ENCODE measurements at places on chromosomes 5 and 9.
A peak's percentile ranks its signal among the peaks of the same experiment; 100 is the strongest.

DNA sequence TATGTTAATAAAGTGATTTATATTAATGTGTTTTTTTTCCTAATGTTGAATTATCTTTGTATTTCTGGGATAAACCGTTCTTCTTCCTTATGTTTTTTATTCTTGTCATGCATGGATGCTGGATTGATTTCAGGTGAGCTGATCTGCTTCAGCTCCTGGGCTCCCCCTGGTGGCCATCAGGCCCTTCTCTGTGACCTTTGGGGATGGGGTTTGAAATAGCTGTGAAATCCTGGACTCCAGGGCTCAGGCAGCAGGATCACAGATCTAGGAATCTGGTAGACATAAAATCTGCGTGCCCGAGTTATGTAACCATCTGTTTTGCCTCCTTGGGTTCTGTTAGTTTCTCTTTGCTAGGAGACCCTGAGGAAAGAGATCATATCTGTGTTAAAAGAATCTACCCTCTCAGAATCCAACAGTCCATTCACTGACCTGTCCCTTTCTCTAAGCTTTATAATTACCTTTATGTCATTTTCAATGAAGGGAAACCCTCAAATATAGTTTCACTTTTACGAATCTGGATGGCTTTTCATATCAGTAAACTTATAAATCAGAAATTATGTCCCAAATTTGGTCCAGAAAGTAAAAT lies 12.2 kb upstream of the OR13J1 start:
- DNase-seq = peak; percentile 25

DNA sequence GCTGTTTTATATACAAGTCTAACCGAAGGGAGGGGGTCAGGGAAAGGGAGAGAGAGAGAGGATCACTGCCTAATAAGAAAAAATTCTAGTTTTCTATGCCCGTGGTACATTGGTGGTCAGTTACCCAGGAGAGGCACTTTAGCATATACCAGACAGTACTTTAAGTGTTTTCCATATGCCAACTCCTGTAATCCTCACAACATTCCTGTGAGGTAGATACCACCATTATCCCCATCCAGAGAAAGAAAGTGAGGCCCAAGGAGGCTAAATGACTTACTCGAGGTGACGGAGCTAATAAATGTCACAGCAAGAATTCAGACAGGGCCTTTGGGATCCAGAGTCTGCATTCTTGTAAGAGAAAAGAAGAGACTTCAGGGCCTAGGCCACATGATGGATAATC lies 161.8 kb downstream of the NTRK2 start:
- DNase-seq = no peak

GRCh38 chr9:93236541-93237206 lies 52.7 kb downstream of the WNK2 start:
- DNase-seq = no peak

DNA sequence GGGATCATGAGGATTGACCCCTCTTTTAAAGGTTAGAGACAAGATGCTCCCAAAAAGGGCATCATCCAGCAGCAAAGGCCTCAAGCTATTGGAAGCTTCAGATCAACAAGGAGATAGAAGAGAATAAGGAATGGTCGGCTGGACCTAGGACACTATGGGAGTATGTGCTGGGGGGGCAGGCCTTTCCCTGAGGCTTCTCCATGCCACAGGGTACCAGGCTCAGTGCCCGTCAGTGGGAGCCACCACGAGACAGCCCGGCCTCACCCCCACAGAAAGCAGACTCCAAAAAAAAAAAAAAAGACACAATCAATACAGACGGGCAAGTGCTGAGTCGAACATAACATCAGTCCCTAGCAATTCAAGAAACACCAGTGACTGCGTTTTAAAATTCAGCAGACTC lies 117.4 kb downstream of the KLHL3 start:
- DNase-seq = no peak

DNA sequence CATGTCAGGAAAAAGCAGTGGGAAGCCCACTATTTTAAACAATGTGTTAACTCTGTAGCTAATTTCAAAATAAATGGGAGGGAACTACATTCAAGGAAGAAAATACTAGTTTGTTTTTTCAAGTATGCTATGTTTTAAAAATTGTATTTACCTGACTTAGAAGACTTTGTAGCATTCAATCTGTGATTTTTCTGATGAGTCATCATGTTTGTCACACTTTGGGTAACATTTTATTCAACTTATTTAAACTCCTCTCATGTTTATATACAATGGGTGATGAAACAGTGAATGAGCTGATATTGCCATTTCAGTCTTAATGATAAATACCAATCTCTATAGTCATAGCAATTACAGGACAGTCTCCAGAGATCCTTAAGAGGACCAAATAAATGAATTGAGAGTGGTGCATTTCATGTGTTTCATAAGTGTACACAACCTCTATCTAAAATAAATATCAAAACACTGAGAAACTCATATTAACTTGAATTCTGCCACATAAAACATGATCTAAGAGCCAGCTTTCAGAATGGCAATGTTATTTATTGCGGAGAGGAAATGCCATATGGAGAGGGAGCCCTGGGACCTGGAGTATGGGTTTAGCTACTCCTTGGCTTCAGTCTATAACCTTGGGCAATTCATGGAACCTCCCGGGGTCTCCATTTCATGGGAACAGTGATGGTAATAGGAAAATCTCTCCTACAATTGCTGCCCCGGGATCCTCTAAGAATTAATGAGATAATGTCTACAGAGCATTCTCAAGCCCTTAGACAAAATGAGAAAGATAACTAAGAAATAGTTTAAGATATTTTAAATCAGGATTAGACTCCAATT lies 913.9 kb downstream of the TLE4 start:
- no peak for DNase-seq

GRCh38 chr9:117987945-117988344 lies 283.7 kb downstream of the TLR4 start:
- no peak for DNase-seq

- DNase-seq = peak; percentile 57
Measured at GRCh38 chr5:160287378-160288051, 24.8 kb downstream of the CCNJL start.

- peak; percentile 83 for DNase-seq
Measured at GRCh38 chr5:154358516-154359220, 87.1 kb upstream of the SAP30L start.

DNA sequence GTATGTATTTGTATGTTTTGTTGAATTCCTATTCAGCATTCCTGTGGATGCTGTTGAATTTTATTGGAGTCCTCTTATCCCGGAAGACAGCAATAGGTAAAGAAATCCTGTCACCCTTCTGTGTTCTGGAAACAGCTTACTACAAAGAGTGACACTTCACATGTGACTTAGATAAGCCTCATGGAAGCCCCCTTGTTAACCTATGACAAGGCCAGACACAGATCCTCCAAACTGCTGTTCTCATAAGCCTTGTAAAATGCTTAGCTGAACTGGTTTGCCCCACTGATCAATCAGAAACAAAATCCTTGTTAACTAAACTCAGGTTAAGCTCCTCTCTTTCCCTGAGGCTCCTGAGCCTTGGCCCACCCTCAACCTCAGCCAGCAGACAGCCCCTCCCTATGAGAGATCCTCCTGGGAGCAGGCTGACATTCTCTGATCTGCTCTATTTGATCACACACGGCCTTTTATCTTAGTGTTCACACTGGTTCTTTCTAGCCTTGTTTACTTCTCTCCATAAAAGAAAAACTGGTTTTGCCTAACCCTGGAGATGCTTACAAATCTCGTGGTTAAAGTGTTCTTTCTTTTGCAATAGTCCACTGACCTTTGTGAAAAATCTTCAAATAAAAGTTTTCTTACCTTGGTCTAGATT lies 29.4 kb upstream of the ATP6V1G1 start:
- DNase-seq = no peak

DNA sequence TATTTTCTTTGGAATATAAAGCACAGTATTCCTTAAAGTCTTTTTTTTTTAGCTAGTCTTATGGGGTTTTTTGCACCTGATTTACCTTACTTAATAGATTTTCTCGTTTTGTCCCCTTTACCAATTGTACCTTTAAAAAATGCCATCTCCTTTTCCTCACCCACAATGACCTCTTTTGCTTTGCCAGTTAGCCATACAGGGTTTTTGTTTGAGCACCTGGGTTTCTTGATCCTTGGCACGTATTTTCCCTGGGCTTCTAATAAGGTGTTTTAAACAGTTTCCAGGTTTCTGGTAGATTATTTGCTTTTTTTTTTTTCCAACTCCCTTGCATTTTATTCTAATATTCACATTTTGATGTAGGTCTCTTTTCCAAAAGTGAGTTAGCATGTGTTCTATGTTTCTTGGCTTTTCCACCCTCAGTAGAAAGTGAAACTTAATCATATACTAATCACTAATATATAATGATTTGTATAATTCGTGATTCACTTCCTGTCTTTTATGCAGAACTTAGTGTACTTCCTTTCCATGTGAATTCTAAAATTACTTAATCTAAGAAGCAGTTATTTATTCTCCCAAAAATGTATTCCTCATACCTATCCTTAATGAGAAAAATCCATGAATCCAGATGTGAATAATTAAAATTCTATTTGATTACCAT lies 673.9 kb upstream of the RGMB start:
- no peak for DNase-seq

- peak; percentile 80 for DNase-seq
Measured at GRCh38 chr9:110105107-110105506, 102.9 kb downstream of the C9orf152 start.

GRCh38 chr5:96663608-96664007 lies 1.4 kb downstream of the CAST start:
- DNase-seq = no peak

- DNase-seq = no peak
Measured at GRCh38 chr9:131645078-131645776, 94.6 kb downstream of the RAPGEF1 start.

DNA sequence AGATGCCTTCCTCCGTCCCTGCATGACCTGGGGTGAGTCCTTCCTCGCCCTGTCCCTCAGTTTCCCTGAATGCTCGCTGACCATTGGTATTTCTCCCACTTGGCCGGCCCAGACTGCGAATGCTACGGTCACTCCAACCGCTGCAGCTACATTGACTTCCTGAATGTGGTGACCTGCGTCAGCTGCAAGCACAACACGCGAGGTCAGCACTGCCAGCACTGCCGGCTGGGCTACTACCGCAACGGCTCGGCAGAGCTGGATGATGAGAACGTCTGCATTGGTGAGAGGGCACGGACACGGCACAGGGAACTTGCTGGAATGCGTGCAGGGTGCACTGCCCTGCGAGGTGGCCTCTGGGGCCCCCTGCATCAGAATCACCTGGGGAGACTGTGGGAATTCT lies 77.1 kb downstream of the NTNG2 start:
- DNase-seq = no peak

DNA sequence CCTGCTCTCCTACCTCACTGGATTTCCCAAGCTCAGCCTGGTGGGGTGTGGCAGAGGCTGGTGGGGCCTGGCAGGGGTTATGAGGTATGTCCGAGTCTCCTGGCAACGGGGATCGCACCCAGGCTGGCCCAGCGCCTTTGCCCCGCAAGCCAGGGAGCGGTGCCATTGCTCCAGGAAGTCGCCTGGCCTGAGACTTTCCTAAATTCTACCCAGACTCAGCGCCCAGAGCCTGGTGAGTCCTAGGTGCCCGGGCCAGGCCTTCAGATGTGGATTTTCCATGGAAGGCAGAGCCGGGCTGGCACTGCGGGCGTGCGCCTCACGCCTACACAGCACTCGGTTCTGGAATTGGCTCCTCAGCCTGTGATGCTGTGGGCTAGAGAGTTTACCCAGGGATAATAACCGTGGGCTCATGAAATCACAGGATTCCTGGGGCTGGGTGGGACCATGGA lies 155.4 kb upstream of the COL5A1 start:
- DNase-seq = no peak

GRCh38 chr5:149028161-149028560 lies 34.7 kb downstream of the SH3TC2 start:
- DNase-seq = no peak

DNA sequence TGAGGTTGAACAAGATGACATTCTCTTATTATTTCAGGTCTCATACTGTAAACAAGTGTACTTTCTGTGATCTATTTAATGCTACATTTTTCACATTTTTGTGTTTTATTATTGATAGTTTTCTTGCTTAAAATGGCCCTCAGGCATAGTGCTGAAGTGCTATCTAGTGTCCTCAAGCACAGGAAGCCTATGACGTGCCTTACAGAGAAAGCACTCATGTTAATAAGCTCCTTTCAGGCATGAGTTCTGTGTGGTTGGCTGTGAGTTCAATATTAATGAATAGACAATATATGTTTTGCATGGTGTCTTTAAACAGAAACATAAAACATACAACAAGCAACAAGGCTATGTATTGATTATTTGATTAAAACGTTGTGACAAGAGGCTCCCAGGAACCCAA lies 450.1 kb downstream of the PLK2 start:
- DNase-seq = no peak

DNA sequence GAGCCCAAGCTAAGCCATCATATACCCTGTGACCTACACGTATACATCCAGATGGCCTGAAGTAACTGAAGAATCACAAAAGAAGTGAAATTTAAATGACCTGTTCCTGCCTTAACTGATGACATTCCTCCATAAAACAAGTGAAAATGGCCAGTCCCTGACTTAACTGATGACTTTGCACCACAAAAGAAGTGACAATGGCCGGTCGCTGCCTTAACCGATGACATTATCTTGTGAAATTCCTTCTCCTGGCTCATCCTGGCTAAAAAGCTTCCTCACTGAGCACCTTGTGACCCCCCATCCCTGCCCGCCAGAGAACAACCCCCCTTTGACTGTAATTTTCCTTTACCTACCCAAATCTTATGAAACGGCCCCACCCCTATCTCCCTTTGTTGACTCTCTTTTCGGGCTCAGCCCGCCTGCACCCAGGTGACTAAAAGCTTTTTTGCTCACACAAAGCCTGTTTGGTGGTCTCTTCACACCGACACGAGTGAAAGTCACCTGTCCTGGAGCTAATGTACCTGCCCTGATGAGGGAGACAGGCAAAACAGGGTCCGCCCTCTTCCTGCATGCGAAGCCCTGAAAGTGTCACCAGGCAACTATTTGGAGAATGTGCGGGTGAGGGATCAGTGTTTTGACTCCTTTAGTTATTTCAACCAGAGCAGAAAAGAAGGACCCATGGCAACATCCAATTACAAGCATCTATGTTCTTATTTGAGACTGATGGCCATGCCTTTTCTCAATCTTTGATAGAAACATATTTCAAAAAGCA lies 266.1 kb downstream of the SMARCA2 start:
- peak; percentile 76 for DNase-seq

- no peak for DNase-seq
Measured at GRCh38 chr5:1931604-1932231, 49.0 kb upstream of the IRX4 start.

GRCh38 chr5:8907168-8907868 lies 638.6 kb downstream of the SEMA5A start:
- DNase-seq = peak; percentile 91

DNA sequence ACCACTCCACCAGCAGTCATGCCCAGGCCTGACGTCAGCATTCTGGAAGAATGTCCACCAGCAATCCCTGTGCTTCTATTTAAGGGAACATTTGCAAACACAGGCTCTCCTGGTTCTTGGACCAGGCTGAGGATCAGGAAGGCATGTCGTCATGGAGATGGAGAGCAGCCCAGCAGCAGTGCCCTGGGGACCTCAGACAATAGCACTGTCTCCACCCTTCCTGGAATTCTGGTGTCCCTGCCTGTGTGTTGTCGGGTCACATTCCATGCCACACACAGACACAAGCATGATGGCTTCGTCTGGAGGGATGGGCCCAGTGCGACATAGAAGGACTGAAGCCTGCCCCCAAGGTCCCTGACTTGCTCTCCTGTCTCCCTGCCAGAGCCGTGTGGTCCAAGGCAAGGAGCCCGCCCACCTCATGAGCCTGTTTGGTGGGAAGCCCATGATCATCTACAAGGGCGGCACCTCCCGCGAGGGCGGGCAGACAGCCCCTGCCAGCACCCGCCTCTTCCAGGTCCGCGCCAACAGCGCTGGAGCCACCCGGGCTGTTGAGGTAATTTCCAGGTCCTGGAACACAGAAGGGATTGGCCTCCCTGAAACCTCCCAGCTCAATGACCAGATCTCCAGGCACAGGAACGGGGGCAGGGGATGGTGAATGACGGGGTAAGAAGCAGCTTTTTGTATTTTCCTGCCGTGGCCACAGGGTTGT lies 43.8 kb downstream of the STOM start:
- DNase-seq = peak; percentile 45

All from astrocyte (in vitro differentiated cells and primary cell).